Activated CD4-positive, alpha-beta T cell treated with anti-CD3 and anti-CD28 coated beads, Interleukin-2, amount 10 ng/mL, durations not matched to agents 24 days and 14 days (primary cell): ENCODE measurements at places on chromosomes 7 and 10. TPM values are rescaled to one million over a fixed set of nuclear protein-coding genes. Genes with fewer than 3 reads are reported as not detected.

GRCh38 chr7:116290740-116291139 lies 80.4 kb downstream of the TES start:
- no peak for DNase-seq

DNA sequence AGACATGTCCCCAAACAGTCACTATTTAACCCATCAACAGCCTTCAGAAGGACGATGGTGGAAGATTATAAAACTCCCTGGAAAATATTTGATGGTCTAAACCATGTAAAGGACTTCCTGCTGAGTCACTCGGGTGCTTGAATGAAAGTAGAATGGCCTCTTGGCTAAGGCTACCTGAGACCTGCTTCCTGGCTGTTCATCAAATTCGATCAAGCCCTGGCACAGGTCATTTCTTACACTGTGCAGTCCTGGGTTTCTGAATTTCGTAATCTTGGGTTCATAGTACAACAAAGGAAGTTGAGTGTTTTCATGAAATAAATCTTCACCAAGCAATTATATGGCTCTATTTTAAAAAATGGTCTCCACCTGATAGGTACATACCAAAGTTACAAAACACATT lies 260.3 kb upstream of the RNF32 start:
- no peak for DNase-seq

DNA sequence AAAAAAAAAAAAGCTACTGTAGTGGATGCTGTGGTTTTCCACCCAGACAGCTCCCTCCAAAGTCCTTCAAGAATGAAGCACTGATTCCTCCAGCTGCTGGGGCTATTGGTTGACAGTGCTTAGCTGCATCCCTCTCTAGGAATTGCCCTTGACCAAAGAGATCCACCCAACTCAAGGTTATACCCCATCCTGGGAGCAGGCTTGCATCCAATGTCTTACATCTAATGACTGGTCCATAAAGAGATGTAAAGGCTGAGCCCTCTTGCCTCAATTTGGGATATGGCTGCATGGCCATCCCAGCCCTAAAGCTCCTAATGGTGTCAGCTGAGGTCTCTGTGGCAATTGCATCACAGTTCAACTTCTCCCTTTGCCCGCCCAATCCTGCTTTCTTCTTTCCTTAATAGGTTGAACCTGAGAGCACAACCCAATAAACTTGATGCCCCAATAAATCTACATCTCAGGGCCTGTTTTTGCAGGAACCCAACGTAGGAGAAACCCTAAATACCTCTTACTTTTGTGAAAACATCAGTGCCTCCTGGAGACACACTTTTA lies 4.4 kb downstream of the GPR37 start:
- DNase-seq, result no peak

TRIL gene
- 0.12 and 0.16 TPM in 2 replicates for total RNA-seq

- peak; percentile 13 for DNase-seq
These were observed 10.8 kb upstream of the CUBN start for GRCh38 chr10:17140386-17140761.

- no peak for DNase-seq
These were observed 521.9 kb downstream of the TYW1 start for GRCh38 chr7:67518580-67518979.

- DNase-seq, result no peak
These were observed at the start of gene HOGA1 for GRCh38 chr10:97584060-97584797. HOGA1 (plus strand) TSS chr10:97584389; CDS start chr10:97584704, 315 bp downstream.

GPR26 gene
- total RNA-seq, result not detected in 2 replicates

TRIM24 gene
- 16.6 and 17.3 TPM in 2 replicates for total RNA-seq

DNA sequence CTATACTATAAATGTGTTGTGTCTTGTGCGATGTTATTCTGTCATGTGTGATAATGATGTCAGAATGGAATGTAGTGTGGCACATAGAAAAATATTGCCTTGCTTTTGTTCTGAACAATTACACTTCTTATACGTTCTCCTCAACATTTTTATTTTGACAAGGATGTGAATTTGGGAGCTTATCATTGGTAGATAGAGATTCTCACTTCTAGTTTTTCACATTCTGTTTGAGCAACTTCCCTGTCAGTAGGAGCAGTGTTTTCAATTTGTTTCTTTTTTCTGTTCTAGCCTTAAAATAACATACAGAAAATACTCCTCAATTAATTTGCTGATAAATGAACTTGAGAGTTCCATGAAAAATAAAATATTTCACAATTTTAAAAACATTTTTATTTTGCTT lies 17.6 kb downstream of the SUN3 start:
- no peak for DNase-seq

- DNase-seq, result no peak
These were observed 119.5 kb downstream of the CFAP58 start for GRCh38 chr10:104472957-104473745.

CHCHD2 gene
- 627 and 634 TPM in 2 replicates for total RNA-seq

DNA sequence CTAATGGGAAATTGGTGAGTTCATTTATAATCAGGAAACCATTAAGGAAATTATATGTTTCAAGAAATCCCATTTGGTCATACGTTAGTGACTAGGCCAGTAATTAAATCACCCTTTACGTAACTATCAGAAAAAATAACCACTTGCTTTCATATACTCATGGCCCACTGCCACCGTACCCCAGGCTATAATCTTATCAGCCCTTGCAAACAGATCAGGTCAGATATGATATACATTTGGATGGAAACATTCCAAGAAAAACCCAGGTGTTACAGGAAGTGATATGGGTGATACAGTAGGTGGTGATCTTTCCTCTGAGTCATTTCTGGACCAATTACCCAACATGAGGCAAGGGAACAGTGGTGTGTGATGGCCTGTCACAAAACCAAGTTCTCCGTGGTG lies 481.0 kb upstream of the SEMA3A start:
- no peak for DNase-seq

BNIP3 gene
- 94.4 and 95.1 TPM in 2 replicates for total RNA-seq

DNA sequence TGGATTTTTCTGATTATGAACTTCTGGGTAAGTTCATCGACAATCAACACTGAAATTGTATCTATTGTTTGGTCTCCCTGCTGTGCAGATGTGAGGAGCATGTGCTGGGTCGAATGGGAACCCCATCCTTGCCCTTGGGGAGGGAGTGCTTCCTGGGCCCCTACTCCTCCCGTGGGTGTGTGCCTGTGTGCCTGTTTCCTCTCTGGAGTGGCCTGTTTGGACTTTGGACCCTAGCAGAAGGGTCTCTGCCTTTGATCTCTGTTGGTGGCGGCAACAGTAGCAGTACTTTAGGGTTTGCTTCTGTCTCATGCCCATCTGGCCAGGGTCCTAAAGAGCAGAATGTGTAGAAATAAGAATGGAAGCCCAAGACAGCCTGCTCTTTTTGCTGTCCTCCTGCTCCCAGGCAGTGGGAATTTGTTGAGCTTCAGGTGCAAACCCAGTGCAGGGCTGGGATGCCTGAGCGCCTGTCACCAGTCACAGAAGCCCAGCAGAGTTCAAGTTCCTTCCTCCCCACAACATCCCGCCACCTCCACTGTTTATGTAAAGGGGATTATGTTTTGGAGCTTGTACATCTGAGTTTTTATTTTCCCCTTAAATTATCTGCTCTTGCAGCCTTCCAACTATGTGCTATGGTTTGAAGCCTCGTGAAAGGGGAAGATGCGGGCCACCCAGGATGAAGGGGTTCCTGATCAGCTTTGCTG lies 1.5 kb upstream of the TACR2 start:
- no peak for DNase-seq

UTF1 gene
- total RNA-seq, result 0.17 and 0.19 TPM in 2 replicates

C7orf33 gene
- not detected in 2 replicates for total RNA-seq

DNA sequence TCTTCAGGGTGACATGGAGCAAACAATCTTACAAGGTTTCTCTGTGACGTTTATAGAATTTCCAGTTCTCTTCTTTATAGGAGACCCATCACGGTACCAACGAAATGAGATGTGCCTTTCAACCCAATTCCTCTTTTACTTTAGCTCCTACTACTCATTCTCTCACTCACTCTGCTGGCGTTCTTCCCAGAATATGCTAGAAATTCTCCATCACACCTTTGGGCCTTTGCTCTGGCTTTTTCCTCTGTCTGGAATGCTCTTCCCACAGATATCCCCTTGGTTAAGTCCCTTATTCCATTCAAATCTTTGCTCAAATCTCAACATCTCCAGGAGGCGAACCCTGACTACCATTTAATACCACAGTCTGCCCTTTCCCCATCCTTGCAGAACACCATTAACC lies 39.0 kb downstream of the SEMA3C start:
- no peak for DNase-seq

DNA sequence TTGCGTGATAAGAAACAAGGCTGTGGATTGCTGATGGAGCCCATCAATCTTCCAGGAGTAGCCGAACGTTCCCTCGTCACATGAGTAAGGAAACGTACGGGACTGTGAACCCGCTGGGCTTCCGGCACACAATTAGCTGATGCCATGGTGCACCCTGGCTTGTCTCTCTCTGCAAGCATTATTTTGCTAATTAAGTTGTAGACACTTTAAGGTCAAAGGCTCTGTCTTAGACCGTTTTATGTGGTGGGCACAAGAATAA lies 50.9 kb downstream of the ADARB2 start:
- DNase-seq, result no peak

SUGCT gene
- 0.91 and 1.0 TPM in 2 replicates for total RNA-seq

GRCh38 chr7:26311798-26312197 lies 20.1 kb downstream of the SNX10 start:
- no peak for DNase-seq
